ENCODE measurements at places on chromosomes 2 and 18.

GRCh38 chr18:54357082-54357659 lies 487 bp downstream of the STARD6 start:
- DNase-seq = no peak

GRCh38 chr2:124911560-124911959 lies 886.5 kb downstream of the CNTNAP5 start:
- no peak for DNase-seq

GRCh38 chr18:78904179-78904531 lies 75.5 kb upstream of the SALL3 start:
- no peak for DNase-seq

- DNase-seq = no peak
Observed at GRCh38 chr18:35680139-35680551, 98.6 kb downstream of the GALNT1 start.

- no peak for DNase-seq
Observed at GRCh38 chr2:112942654-112943002, 31.7 kb downstream of the IL37 start.

DNA sequence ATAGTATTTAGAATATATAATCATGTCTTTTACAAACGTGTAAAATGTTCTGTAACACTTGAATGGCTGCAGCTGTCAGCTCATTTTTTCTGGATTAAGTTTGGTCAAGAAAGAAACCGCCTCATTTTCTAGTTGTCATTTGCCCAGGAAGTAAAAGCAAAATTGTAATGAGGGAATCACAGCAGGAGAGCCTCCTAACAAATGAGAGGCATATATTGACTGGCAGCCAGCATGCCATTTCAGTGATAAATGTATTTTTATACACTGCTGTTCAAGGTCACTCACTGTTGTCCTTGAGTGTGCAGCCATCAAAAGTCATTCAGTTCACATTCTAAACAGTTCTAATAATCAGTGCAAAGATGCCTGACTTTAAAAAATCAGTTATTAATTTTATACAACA lies 144.3 kb upstream of the BOD1L2 start:
- no peak for DNase-seq

GRCh38 chr2:239910404-239910803 lies 114.7 kb downstream of the NDUFA10 start:
- DNase-seq = no peak

DNA sequence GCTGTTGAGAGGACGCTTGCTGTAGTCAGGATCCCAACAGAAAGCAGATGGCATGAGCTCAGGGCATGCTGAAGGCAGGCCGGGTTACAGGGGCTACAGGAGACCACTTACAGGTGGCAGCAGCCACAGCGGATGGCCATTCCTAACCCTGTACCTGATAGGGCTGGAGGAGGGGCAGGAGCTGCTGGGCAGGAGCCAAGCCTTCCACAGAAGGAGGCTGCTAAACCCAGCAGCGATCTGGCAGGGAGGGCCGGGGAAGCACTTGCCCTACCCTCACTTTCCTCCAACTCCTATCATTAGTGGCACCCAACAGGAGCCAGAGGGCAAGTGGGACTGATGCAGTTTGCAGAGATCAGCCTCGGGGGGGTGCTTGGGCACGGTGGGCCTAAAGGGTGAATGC lies 2.0 kb downstream of the ASB18 start:
- no peak for DNase-seq

GRCh38 chr2:120604767-120605166 lies 130.9 kb upstream of the GLI2 start:
- DNase-seq = no peak

- DNase-seq = no peak
Observed at GRCh38 chr2:42504364-42505230, 10.8 kb upstream of the KCNG3 start.

DNA sequence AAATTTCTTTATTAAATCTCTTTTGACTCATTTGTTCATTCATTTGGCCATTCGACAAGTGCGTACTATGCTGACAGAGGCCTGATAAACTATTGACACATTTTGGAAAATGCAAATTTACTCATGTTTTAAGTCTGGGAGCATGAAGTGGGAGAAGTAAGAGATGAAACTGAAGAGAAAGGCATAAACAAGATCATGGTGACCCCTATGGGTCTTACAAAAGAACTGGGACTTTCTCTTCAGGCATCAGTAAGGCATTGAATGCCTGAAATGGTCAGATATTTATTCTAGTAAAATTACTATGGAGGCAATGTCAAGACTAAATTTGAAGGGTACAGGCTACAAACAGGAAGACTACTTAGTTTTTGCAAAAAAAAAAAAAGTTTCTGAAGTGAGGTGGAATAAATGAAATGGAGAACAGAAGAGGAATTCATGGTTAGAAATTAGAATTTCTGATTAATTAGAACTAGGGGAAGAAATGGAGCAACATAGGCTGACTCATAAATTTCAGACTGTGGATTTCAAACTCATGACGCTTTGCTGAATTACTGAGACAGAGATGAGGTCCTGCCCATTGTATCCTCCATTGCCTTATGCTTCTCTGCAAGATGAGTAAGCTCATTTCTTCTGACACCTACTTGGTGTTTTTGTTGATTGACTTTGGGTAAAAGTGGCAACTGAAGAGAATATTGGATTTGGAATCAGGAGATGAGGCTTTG lies 32.7 kb downstream of the VSNL1 start:
- DNase-seq = no peak

- no peak for DNase-seq
Observed at GRCh38 chr18:10525371-10525691, 496 bp upstream of the NAPG start.

All from stimulated activated CD4-positive, alpha-beta T cell treated with anti-CD3 and anti-CD28 coated beads, Interleukin-1b, Interleukin-23, amount 100 ng/mL, for 1 hour (primary cell).